H54 (cell line): ENCODE measurements at places on chromosomes 1 and 21.

DNA sequence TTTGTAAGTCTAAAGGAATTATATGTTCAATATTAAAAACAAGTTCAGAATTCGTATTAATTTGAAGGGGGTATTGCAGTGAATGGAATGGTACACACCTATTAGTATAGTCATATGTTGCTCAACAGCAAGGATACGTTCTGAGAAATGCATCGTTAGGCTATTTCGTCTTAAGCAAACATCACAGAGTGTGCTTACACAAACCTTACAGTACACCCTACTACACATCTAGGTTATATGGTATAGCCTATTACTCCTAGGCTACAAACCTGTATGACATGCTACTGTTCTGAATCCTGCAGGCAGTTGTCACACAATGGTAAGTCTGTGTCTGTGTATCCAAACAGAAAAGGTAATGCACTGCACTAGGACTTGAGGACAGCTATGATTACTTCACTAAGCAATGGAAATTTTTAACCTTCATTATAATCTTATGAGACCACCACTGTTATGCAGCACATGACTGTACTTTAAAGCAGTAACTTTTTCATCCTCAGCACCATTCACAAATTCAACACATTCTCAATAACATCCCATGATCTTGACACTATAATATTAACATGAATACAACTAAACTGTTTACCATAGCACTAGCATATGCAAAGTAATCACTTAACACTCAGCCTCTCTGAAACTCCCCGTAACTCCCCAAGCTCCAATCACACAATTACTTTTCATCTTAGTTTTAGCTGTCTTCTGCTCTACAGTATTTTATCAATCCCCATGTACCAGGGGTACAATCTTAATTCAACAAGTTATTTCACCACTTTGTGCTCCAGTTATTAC lies 14.4 kb upstream of the PSMG1 start:
- DNase-seq: no peak

DNA sequence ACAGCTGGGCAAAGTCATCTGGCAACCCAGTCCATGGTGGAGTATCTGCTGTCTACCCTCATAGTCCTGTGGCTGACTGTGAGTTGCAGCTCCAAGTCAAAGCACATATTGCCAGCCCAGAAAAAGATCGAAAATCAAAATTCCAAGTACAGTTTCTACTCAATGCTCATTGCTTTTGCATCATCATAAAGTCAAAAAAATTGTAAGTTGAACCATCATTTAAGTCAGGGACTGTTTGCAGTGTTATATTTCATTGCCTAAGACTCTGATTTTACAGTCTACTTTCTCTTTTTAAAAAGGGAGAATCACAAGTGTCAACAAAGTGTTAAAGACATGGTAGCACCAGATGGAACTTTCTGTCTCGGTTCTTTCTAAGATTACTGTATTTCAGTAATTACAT lies 22.7 kb upstream of the MAN1C1 start:
- no peak for DNase-seq

GRCh38 chr1:165524639-165525285 lies 19.0 kb upstream of the LRRC52 start:
- no peak for DNase-seq

DNA sequence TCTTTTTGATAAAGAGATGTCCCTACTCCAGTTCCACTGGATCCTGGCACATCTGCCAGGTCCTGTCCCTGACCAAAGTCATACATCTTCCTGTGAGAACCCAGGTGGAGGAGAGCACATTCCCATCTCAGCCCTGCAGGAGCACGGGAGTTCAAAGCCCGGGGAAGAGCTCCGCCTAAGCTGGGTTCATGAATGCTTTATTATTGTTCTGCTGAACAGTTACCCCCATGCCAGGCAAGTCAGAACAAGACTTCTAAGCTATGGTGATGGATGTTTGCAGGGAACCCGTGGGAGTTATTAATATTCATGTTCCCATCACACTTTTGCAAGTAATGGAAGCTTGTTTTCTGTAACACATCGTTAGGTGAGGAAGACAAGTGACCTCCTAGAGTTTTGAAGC lies 62.9 kb downstream of the SEC16B start:
- DNase-seq: no peak

DNA sequence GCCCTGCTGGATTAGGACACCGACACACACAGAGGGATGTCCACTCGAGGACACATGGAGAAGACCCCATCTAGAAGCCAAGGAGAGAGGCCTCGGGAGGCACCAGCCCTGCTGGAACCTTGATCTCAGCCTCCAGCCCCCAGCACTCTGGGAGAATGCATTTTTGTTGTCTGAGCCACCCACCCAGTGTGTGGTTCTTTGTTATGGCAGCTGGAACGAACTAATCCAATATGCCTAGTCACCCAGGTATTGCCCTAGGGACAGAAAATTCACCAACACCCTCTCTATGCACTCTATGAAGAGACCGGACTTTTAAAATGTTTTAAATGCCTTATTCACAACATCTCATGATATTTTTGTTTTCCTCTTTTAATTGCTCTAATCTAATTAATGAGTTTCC lies 117.4 kb downstream of the CRYAA start:
- DNase-seq: no peak

DNA sequence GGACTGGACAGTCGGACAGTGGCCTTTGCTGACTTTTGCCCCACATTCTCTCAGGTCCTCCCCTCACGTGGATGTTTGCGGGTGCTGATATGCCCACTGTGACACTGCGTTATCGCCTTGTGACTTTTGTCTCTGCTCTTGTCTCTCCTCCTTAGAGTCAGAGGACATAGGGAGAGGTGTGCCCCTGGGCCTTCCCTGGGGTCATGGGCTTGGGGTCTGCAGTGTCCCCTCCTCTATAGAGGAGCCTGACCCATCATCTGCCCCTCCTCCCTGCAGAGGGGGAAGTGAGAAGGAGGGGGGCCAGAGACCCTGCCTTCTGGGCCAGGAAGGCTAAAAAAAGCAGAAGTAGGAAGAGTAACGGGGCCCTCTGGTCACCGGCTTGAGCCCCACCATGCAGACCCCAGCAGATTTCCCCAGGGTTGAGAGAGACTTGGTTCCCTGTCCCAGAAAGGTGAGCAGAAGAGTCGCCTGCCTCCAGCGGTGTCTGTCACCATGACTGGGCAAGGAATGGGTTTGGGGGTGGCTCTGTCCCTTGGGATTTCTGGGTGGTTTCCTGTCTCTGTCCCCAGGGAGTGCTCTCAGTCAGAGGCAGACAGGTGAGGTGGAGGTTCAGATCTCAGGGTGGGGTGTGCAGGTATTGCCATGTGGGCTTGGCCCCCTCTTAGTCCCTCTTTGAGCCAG lies 13.3 kb downstream of the RPS6KA1 start:
- DNase-seq: no peak

GRCh38 chr1:83942914-83943313 lies 56.0 kb downstream of the TTLL7 start:
- no peak for DNase-seq

- no peak for DNase-seq
Measured at GRCh38 chr1:34824817-34825454, 32.1 kb downstream of the GJA4 start.

DNA sequence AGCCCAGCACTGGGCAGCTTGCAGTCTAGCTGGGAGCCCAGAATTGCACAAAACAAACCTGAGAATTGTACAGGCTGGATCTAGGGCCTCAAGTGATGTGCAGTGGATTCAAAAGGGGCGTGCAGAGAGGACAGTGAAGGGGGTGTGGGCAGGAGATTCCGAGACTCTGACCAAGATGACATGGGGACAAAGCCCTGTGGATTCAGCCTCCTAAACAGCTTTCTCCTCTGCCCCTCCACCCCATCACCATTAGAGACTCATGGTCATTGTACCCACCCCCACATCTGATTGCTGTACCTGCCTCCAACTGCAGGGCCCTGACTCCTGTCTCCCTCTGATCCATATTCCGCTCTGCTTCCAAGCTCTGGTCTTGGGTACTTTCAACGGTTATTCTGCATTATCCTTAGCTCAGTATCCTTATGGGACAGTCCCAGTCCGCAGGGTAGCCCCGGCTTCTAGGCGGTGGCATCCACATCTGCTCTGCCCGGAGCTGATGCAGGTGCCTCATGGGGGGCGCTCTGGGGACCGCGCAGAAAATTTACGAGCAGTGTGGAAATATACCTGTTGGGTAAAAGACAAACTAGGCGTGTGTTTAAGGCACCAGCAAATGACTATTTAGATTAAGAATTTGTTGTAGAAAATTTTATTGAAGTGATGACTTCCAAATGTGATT lies 1.7 kb upstream of the BMP8A start:
- DNase-seq: no peak

GRCh38 chr1:8987881-8988617 lies 38.2 kb downstream of the SLC2A7 start:
- no peak for DNase-seq
